ENCODE measurements at places on chromosomes 5 and 9. TPM values are rescaled to one million over a fixed set of nuclear protein-coding genes. Genes with fewer than 3 reads are reported as not detected.

Gene CORO2A
- 14.1 TPM for polyA plus RNA-seq

Gene ANKRD20A1
- polyA plus RNA-seq = not detected

Gene PFN3
- not detected for polyA plus RNA-seq

Gene MYMK
- polyA plus RNA-seq = not detected

Gene SPAAR
- not detected for polyA plus RNA-seq

Gene CD72
- polyA plus RNA-seq = 4.0 TPM

Gene C5orf52
- not detected for polyA plus RNA-seq

Gene SPATA31E1
- polyA plus RNA-seq = not detected

Gene THG1L
- 5.6 TPM for polyA plus RNA-seq

Gene PNPLA7
- polyA plus RNA-seq = 2.5 TPM

Gene NACC2
- polyA plus RNA-seq = 1.0 TPM

Gene PCDHB16
- polyA plus RNA-seq = not detected
